Activated naive CD8-positive, alpha-beta T cell treated with anti-CD3 and anti-CD28 coated beads, Interleukin-2, amount 10 ng/mL, durations not matched to agents 7 days and 5 days (primary cell): ENCODE measurements at places on chromosomes 2 and 18. TPM values are rescaled to one million over a fixed set of nuclear protein-coding genes. Genes with fewer than 3 reads are reported as not detected.

Gene EFHD1
- 7.6 TPM for total RNA-seq

GRCh38 chr2:71210292-71210691, 16.6 kb downstream of the PAIP2B start:
- no peak for DNase-seq
- peaks cover 7% of the 10 kb centered on the region for H3K27me3 ChIP-seq
- H3K4me1 ChIP-seq: no peaks in the 10 kb centered on the region
- no peak overlapping the region for H3K4me3 ChIP-seq
- H3K36me3 ChIP-seq: no peaks in the 10 kb centered on the region

DNA sequence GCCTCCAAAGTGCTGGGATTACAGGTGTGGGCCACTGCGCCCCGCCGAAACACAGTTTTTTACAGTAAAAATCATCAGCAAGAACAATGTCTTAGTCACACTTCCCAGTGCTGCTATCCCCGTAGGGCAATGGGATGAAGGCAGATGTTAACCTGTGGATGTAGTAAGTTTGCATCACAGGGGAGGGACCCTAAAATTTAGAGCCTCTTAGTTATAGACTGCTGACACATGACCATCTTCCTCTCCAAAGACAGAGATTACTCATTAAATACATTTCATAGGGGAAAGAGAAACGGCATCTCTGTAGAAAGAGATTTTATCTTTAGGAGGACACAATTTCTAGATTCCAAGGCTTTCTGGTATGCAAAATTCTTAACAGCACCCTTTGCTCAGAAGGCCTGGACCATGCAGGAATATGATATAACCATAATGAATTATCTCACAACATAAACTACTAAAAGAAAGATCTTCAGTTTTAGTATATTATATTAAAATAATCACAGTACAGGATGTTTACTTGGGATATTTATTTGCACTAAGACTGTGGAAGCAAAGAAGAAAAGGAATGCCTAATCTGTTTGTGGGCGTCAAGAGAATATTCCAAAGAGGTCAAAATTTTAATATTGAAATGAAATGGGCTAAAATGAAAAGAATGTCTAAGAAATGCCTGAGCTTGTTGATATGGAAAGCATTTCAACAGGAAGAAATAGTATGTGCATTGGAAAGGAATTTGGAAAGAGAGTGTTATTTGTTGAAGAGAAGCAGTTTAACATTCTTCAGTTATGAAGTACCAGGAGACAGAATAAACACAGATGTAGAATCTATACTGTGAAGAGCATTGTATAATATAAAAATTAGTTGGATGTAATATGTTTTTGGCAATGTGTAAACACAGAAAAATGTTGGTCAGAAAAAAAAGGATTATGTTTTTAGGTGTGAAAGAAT, 1228.3 kb upstream of the CHAC2 start:
- no peak overlapping the region for H3K4me3 ChIP-seq
- no peaks in the 10 kb centered on the region for H3K36me3 ChIP-seq
- H3K27ac ChIP-seq: no peak overlapping the region
- H3K4me1 ChIP-seq: no peaks in the 10 kb centered on the region

Gene TMEM182
- 3.6 TPM for total RNA-seq

Gene ANKRD36
- total RNA-seq: 69.3 TPM

Gene DHX57
- total RNA-seq: 14.8 TPM

DNA sequence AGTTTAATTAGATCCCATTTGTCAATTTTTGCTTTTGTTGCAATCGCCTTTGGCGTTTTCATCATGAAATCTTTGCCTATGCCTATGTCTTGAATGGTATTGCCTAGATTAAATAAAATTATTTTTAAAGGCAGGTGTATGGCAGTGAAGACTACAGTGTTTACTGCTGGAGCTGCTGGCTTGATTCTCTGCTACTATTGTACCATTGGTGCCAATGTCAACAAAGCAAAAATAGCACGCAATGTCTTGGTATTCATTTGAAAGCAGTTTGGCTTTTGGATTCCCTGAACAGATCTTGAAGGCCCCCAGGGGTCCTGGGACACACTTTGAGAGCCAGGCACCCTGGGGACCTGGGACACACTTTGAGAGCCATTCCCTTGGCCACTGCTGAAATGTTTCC, 125.4 kb upstream of the ACKR3 start:
- H3K27ac ChIP-seq: no peak overlapping the region
- no peaks in the 10 kb centered on the region for H3K36me3 ChIP-seq
- H3K4me1 ChIP-seq: no peaks in the 10 kb centered on the region
- H3K4me3 ChIP-seq: no peak overlapping the region
- peaks cover 4% of the 10 kb centered on the region for H3K27me3 ChIP-seq

- H3K4me3 ChIP-seq: no peak overlapping the region
- H3K36me3 ChIP-seq: no peaks in the 10 kb centered on the region
- no peak for DNase-seq
- no peaks in the 10 kb centered on the region for H3K4me1 ChIP-seq
- no peak overlapping the region for H3K27ac ChIP-seq
These were observed 258.0 kb downstream of the MTX2 start for GRCh38 chr2:176526995-176527901.

Gene ABCB11
- not detected for total RNA-seq

Gene SERPINB5
- not detected for total RNA-seq

Gene FIGN
- not detected for total RNA-seq

- H3K27ac ChIP-seq: no peak overlapping the region
- H3K36me3 ChIP-seq: no peaks in the 10 kb centered on the region
- H3K27me3 ChIP-seq: no peaks in the 10 kb centered on the region
- no peak overlapping the region for H3K4me3 ChIP-seq
These were observed 142.9 kb downstream of the ASB1 start for GRCh38 chr2:238569507-238570195.

DNA sequence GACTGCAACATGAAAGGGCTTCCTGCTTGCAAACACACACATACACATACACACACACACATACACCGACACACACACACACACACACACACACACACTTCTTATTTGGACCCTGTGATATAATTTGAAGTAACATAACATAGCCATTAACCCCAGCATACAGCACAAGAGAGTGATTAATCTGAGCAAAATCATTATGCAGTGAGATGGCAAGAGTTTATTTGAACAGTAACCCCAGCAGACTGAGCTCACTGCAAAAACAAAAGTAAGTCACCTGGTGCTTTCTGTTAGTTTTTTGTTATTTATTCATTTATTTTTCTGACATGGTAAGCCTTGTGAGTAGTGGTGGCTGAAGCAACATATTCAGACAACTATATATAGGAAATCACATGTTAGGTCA, 93.7 kb downstream of the NOL4 start:
- H3K27me3 ChIP-seq: no peaks in the 10 kb centered on the region
- H3K36me3 ChIP-seq: no peaks in the 10 kb centered on the region
- H3K27ac ChIP-seq: no peak overlapping the region
- no peak for DNase-seq
- no peak overlapping the region for H3K4me3 ChIP-seq
- H3K4me1 ChIP-seq: no peaks in the 10 kb centered on the region

Gene RAB6C
- total RNA-seq: not detected

Gene C2orf80
- total RNA-seq: not detected

Gene TMEM200C
- not detected for total RNA-seq

- H3K4me3 ChIP-seq: no peak overlapping the region
- no peak for DNase-seq
- H3K27ac ChIP-seq: no peak overlapping the region
- H3K4me1 ChIP-seq: no peaks in the 10 kb centered on the region
- no peaks in the 10 kb centered on the region for H3K36me3 ChIP-seq
These were observed 371.1 kb downstream of the NCKAP5 start for GRCh38 chr2:133197156-133197555.

DNA sequence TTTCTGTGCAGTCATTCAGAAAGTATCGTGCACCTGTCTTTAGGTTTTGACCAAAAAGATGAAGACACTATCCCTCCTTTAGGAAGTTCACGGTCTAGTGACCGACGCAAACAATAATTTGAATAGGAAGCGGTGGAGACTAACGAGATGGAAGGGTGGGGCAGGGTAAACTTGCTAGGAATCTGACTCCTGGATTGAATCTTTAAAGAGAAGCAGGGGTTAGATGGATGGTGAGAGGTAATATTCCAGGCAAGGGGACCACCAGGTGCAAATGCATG, 651 bp upstream of the TXNL1 start:
- H3K27ac ChIP-seq: peak overlapping the region; percentile 97
- H3K4me1 ChIP-seq: peaks cover 29% of the 10 kb centered on the region
- DNase-seq: no peak
- H3K27me3 ChIP-seq: no peaks in the 10 kb centered on the region
- H3K36me3 ChIP-seq: peaks cover 10% of the 10 kb centered on the region
- H3K4me3 ChIP-seq: peak overlapping the region; percentile 95

DNA sequence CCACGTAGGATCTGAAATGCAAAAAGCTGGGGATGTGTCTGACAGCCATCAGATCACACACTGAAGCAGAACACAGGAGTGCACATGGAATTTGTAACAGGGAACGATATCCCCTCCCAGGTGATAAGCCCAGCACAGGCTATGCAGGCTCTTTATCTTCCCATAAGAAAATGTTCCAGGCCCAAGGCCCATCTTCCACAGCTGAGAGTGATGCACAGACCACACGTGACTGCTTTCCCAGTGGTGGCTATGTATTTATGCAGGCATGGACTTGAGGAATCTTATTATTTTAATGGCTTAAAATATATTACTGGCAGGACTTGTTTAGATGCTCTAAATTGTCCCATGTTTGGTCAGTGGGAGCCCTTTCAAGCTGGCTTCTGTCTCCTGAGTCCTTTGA, 70.5 kb upstream of the AFF3 start:
- H3K27ac ChIP-seq: no peak overlapping the region
- peaks cover 5% of the 10 kb centered on the region for H3K27me3 ChIP-seq
- no peak for DNase-seq
- H3K4me3 ChIP-seq: no peak overlapping the region
- no peaks in the 10 kb centered on the region for H3K4me1 ChIP-seq

DNA sequence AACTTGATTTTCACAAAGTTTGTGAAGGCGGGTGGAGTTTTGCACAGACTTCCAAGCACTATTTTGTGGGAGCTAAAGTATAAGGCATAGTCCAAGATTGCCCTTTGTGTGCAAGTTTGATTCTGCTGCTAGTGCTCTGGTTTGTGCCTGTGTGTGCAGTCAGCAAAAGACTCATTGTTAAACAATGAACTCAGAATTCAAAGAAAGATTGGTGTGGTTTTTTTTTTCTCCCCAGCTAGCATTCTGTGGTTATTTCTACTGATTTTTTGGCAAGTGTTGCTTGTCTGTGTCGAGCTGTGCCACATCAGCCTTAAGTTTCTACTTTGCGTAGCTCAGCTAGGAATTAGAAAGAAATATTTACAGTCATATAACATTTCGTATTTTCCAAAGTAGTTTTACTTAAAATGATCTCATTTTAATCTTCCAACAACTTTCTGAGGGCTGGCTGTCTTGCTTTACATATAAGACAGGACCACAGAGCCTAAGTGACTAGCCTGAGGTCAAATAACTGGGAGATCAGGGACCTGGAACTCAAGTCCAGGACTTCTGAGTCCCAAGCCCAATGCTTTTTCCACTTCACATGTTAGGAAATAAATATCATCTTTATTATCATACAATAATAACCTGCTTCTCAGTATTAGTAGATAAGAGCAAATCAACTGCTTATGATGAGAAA, 69.8 kb downstream of the BABAM2 start:
- no peak for DNase-seq
- H3K4me1 ChIP-seq: peaks cover 66% of the 10 kb centered on the region
- peak overlapping the region; percentile 86 for H3K27ac ChIP-seq
- H3K4me3 ChIP-seq: peak overlapping the region; percentile 70

GRCh38 chr18:48488388-48488850, 50.4 kb upstream of the CTIF start:
- H3K4me1 ChIP-seq: no peaks in the 10 kb centered on the region
- no peak overlapping the region for H3K27ac ChIP-seq
- DNase-seq: no peak
- no peaks in the 10 kb centered on the region for H3K36me3 ChIP-seq
- H3K27me3 ChIP-seq: peaks cover 22% of the 10 kb centered on the region
- H3K4me3 ChIP-seq: no peak overlapping the region

DNA sequence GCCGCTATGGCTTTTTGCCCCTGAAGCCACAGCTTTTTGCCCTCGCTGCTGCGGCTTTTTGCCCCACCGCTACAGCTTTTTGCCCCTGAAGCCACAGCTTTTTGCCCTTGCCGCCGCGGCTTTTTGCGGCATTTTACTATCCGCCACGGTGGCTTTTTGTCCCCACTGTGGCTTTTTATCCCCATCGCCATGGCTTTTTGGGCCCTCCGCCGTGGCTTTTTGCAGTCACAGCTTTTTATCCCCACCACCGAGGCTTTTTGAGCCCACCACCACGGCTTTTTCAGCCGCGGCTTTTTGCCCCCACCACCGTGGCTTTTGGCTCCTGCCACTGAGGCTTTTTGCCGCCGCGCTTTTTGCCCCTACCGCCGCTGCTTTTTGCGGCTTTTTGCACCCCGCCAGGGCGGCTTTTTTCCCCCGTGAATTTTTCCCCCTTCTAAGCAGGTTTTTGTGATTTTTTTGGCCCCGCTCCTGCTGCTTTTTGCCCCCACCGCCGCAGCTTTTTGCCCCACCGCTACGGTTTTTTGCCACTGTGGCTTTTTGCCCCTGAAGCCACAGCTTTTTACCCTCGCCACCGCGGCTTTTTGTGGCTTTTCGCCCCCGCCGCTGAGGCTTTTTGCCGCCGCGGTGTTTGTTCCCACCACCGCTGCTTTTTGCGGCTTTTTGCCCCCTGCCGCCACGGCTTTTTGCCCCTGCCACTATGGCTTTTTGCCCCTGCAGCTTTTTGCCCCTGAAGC, 2797.2 kb upstream of the TEKT4 start:
- peaks cover 1% of the 10 kb centered on the region for H3K36me3 ChIP-seq
- no peaks in the 10 kb centered on the region for H3K27me3 ChIP-seq
- no peaks in the 10 kb centered on the region for H3K4me1 ChIP-seq
- H3K27ac ChIP-seq: no peak overlapping the region
- no peak for DNase-seq
- H3K4me3 ChIP-seq: no peak overlapping the region

DNA sequence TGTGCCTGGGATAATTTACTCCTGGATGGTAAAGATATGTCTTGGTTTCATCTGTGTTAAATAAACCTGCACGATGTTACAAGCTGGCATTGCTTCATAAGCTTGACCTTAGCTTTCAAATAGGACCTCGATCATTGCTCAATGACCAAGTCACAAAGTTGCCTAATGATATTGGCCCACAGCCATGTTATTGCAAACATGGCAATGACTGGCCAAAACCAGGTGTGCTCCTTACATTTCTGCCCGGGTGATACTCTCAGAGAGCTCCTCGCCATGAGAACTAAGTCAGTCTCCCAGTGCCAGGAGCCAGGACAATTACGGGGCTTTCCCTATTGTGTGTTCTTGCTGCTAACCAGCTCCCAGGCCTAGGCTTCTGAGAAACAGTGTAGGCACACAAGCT, 72.5 kb upstream of the CYP1B1 start:
- H3K36me3 ChIP-seq: no peaks in the 10 kb centered on the region
- H3K27me3 ChIP-seq: peaks cover 9% of the 10 kb centered on the region
- H3K4me1 ChIP-seq: peaks cover 8% of the 10 kb centered on the region
- H3K27ac ChIP-seq: no peak overlapping the region

DNA sequence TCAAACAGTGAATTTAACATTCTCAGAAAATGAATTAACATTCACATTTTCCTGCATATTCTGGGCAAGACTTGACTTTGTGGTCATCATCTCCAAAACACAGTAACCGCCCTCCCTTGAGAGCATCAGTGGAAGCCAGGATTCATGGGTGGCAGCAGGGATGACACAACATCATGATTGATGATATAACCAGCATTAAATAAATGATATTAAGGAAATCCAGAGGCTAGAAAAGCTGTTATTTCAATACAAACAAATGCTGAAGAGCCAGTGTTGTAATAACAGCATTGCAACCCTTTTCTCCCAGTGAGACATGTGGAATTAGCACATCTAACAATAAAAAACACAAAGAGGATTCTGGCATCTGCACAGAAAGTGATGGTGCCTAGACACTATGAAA, 41.1 kb downstream of the CDC42EP3 start:
- H3K4me3 ChIP-seq: no peak overlapping the region
- DNase-seq: no peak
- H3K4me1 ChIP-seq: peaks cover 38% of the 10 kb centered on the region
- peaks cover 2% of the 10 kb centered on the region for H3K36me3 ChIP-seq
- no peak overlapping the region for H3K27ac ChIP-seq
